Spinal cord (tissue), 10 donors: ENCODE measurements at places on chromosomes 12 and 14. TPM values are rescaled to one million over a fixed set of nuclear protein-coding genes. Genes with fewer than 3 reads are reported as not detected.

- H3K27me3 ChIP-seq = no peaks in the 10 kb centered on the region
- H3K4me3 ChIP-seq = no peak overlapping the region
- H3K4me1 ChIP-seq = no peaks in the 10 kb centered on the region
- no peak overlapping the region for H3K27ac ChIP-seq
Observed at GRCh38 chr12:4082809-4083403, 190.7 kb upstream of the CCND2 start.

- DNase-seq = no peak
- no peaks in the 10 kb centered on the region for H3K27me3 ChIP-seq
- peaks cover 8% of the 10 kb centered on the region for H3K36me3 ChIP-seq
- H3K4me1 ChIP-seq = no peaks in the 10 kb centered on the region
Observed at GRCh38 chr14:103433916-103434563, 48.8 kb downstream of the MARK3 start.

GRCh38 chr12:111445726-111446581 is 40.2 kb downstream of the SH2B3 start:
- peaks cover 51% of the 10 kb centered on the region for H3K4me1 ChIP-seq
- no peak overlapping the region for H3K4me3 ChIP-seq
- peaks cover 78% of the 10 kb centered on the region for H3K36me3 ChIP-seq
- peak overlapping the region; percentile 11 for H3K27ac ChIP-seq
- no peak for DNase-seq

Gene TRMT5
- 20.1 TPM for total RNA-seq

DNA sequence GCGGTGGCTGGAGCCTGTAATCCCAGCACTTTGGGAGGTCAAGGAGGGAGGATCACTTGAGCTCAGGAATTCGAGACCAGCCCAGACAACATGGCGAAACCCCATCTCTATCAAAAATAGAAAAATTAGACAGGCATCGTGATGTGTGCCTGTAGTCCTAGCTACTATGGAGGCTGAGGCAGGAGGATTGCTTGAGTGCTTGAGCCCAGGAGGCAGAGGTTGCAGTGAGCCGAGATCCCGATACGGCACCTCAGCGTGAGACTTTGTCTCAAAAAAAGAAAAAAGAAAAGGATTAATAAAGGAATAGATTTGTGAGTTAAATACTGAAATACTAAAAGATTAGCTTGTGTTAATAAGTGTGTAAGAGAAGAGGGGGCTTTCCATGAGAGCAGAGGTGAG is 29.4 kb downstream of the RPGRIP1 start:
- H3K27me3 ChIP-seq = no peaks in the 10 kb centered on the region
- peaks cover 4% of the 10 kb centered on the region for H3K4me1 ChIP-seq
- no peak for DNase-seq
- H3K27ac ChIP-seq = no peak overlapping the region
- no peaks in the 10 kb centered on the region for H3K36me3 ChIP-seq

GRCh38 chr12:4663971-4664505 is 15.1 kb downstream of the NDUFA9 start:
- no peak for DNase-seq
- no peak overlapping the region for H3K27ac ChIP-seq
- no peaks in the 10 kb centered on the region for H3K4me1 ChIP-seq
- H3K27me3 ChIP-seq = no peaks in the 10 kb centered on the region
- H3K4me3 ChIP-seq = no peak overlapping the region

DNA sequence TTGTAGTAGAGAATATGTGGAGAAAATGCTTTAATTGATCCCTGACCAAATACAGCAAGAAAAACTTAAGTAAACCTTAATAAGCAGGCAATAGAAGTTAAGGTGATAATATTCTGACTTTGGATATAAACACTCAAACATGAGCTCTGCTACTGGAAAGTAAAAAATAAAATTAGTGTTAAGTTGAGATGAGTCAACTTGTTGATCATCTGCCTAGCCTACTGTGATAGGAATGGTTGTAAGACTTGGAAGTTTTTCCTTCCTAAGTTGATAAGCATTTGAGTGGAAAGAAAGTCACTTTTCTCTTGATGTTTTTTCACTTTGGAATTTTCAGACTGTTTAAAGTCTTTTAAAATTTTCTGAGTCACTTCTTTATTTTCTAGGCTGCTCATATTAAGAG is 26.0 kb downstream of the ADIPOR2 start:
- no peak for DNase-seq
- H3K27ac ChIP-seq = no peak overlapping the region
- H3K36me3 ChIP-seq = no peaks in the 10 kb centered on the region
- H3K27me3 ChIP-seq = no peaks in the 10 kb centered on the region
- no peak overlapping the region for H3K4me3 ChIP-seq
- H3K4me1 ChIP-seq = no peaks in the 10 kb centered on the region

- no peak overlapping the region for H3K4me3 ChIP-seq
- no peaks in the 10 kb centered on the region for H3K4me1 ChIP-seq
- DNase-seq = no peak
- no peaks in the 10 kb centered on the region for H3K36me3 ChIP-seq
- H3K27me3 ChIP-seq = no peaks in the 10 kb centered on the region
- H3K27ac ChIP-seq = peak overlapping the region; percentile 19
Observed at GRCh38 chr12:70994217-70994788, 73.8 kb upstream of the PTPRR start.

Gene IFNG-AS1
- total RNA-seq = 0.10 TPM

Gene YAF2
- total RNA-seq = 29.0 TPM

Gene ADCY4
- 9.0 TPM for total RNA-seq

GRCh38 chr12:31274520-31275300 is 51.2 kb downstream of the SINHCAF start:
- no peak overlapping the region for H3K4me3 ChIP-seq
- no peak overlapping the region for H3K27ac ChIP-seq
- no peaks in the 10 kb centered on the region for H3K36me3 ChIP-seq
- H3K27me3 ChIP-seq = no peaks in the 10 kb centered on the region
- no peaks in the 10 kb centered on the region for H3K4me1 ChIP-seq
- no peak for DNase-seq

Gene GPR132
- total RNA-seq = 0.69 TPM

- DNase-seq = peak; percentile 71
- no peak overlapping the region for H3K4me3 ChIP-seq
- H3K27ac ChIP-seq = peak overlapping the region; percentile 81
- no peaks in the 10 kb centered on the region for H3K27me3 ChIP-seq
- peaks cover 72% of the 10 kb centered on the region for H3K4me1 ChIP-seq
Observed at GRCh38 chr14:104680806-104681688, 8.4 kb upstream of the INF2 start.

GRCh38 chr14:69493038-69493437 is 8.5 kb downstream of the PLEKHD1 start:
- H3K27ac ChIP-seq = no peak overlapping the region
- no peaks in the 10 kb centered on the region for H3K27me3 ChIP-seq
- DNase-seq = no peak
- peaks cover 3% of the 10 kb centered on the region for H3K4me1 ChIP-seq
- H3K4me3 ChIP-seq = no peak overlapping the region
- H3K36me3 ChIP-seq = no peaks in the 10 kb centered on the region

Gene DHRS2
- total RNA-seq = 1.2 TPM

DNA sequence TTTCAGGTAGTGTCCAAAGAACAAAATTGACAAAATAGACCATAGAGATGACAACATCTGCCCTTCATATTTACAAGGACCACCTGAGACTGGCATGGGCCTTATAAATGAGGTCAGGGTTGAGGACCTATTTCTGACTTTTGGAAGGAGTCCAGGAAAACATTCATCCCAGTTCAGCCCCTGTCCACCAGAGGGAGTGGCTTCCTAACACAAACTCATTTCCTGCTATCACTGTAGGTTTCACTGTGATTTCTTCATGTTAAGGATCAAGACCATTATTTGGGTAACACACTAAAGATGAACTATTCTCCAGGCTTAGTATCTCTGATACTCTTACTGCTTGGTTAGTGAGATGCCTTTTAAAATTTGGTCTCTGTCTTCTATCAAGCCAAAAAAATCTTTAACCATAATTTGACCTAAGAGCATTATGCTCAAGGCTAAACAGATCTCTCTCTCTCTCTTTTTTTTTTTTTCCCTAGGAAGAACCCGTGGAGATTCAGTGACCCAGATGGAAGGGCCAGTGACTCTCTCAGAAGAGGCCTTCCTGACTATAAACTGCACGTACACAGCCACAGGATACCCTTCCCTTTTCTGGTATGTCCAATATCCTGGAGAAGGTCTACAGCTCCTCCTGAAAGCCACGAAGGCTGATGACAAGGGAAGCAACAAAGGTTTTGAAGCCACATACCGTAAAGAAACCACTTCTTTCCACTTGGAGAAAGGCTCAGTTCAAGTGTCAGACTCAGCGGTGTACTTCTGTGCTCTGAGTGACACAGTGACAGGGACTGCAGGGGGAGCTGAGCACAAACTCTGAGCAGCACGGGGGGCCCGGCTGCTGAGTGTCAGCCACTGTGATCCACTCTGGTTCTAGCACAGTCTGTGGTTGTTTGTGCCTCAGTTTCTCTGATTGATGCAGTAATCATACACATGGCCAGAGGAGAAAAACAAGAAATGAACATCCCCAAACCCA is 267.6 kb upstream of the OR4E1 start:
- no peaks in the 10 kb centered on the region for H3K27me3 ChIP-seq
- H3K4me3 ChIP-seq = no peak overlapping the region
- H3K36me3 ChIP-seq = no peaks in the 10 kb centered on the region
- DNase-seq = no peak

GRCh38 chr14:105859717-105860614 is 333.6 kb downstream of the TMEM121 start:
- no peak overlapping the region for H3K4me3 ChIP-seq
- no peak overlapping the region for H3K27ac ChIP-seq
- no peaks in the 10 kb centered on the region for H3K4me1 ChIP-seq
- no peaks in the 10 kb centered on the region for H3K36me3 ChIP-seq

Gene CLEC1B
- 0.50 TPM for total RNA-seq

Gene ADAM21
- total RNA-seq = 0.33 TPM

DNA sequence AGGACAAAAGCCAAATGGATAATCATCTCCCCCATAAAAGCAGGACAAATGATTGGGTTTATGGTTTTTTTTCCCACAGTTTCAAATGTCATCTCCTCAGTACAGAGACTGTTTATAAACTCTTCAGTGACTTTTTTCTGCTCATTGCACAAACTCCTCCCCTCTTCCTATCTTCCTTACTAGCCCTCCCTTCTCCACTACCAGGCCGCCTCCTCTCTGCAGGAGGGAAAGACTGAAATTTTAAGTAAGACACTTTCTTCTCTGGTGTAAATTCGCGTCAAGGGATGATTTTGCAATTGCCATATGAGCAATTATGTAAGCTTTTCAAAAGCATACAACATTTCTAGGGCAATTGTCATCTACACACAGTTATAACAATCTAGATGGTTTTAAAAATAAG is 37.0 kb downstream of the BTG1 start:
- H3K4me3 ChIP-seq = no peak overlapping the region
- peak overlapping the region; percentile 48 for H3K27ac ChIP-seq
- H3K4me1 ChIP-seq = peaks cover 20% of the 10 kb centered on the region

Gene PIWIL1
- total RNA-seq = 0.17 TPM

Gene ITGA5
- 43.0 TPM for total RNA-seq

DNA sequence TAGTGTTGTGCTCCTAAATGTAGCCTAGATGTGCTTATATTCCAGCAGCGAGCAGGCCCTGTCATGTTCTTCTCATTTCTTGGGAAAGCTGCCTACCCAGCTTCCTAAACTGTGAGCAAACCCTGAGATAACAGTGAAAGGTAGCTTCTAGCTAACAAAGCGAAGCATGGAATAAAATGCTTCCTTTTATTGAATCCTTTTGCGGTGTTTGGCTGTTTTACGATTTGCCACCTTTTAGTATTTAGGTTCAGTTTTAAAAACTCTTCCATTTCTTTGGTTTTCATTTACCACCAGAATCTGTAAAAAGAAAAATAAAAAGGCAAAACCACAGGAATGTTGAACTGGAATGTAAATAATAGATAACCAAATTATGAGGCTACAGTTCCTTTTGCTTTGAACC is 5.0 kb upstream of the PKP2 start:
- no peak overlapping the region for H3K4me3 ChIP-seq
- H3K27me3 ChIP-seq = no peaks in the 10 kb centered on the region
- no peaks in the 10 kb centered on the region for H3K36me3 ChIP-seq
- no peak for DNase-seq
- no peak overlapping the region for H3K27ac ChIP-seq

DNA sequence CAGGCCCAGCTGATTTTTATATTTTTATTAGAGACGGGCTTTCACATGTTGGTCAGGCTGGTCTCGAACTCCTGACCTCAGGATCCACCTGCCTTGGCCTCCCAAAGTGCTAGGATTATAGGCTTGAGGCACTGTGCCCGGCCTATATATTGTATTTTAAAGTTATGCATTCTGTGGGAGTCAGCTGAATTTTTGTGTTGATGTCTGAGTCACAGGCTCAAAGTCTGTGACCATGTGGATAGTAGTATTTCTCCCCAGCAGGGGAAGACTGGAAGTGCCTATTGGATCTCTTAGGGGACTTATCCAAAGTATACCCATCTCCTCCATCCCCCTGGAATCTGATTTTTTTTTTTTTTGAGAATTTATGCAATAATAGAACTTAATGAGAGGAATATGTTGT is 43.8 kb upstream of the ATF1 start:
- no peaks in the 10 kb centered on the region for H3K27me3 ChIP-seq
- H3K4me1 ChIP-seq = no peaks in the 10 kb centered on the region
- H3K36me3 ChIP-seq = peaks cover 57% of the 10 kb centered on the region
- DNase-seq = no peak

- DNase-seq = no peak
- peaks cover 45% of the 10 kb centered on the region for H3K36me3 ChIP-seq
- H3K4me1 ChIP-seq = no peaks in the 10 kb centered on the region
- H3K4me3 ChIP-seq = peak overlapping the region; percentile 21
- H3K27ac ChIP-seq = no peak overlapping the region
Observed at GRCh38 chr14:68874746-68875155, 81.9 kb upstream of the ZFP36L1 start.

- H3K4me3 ChIP-seq = no peak overlapping the region
- H3K36me3 ChIP-seq = no peaks in the 10 kb centered on the region
- H3K27ac ChIP-seq = no peak overlapping the region
Observed at GRCh38 chr12:41552588-41552987, 364.5 kb downstream of the PDZRN4 start.

Gene BCL2L14
- not detected for total RNA-seq

- no peak overlapping the region for H3K4me3 ChIP-seq
- DNase-seq = no peak
- peaks cover 32% of the 10 kb centered on the region for H3K4me1 ChIP-seq
- H3K27ac ChIP-seq = no peak overlapping the region
- no peaks in the 10 kb centered on the region for H3K36me3 ChIP-seq
Observed at GRCh38 chr14:24329736-24330135, 5.1 kb downstream of the ADCY4 start.

GRCh38 chr12:954741-955140 is 5.2 kb upstream of the RAD52 start:
- H3K27ac ChIP-seq = no peak overlapping the region
- H3K36me3 ChIP-seq = peaks cover 3% of the 10 kb centered on the region
- H3K4me1 ChIP-seq = peaks cover 6% of the 10 kb centered on the region
- no peak for DNase-seq
- no peak overlapping the region for H3K4me3 ChIP-seq

Gene SCNN1A
- total RNA-seq = 1.3 TPM

DNA sequence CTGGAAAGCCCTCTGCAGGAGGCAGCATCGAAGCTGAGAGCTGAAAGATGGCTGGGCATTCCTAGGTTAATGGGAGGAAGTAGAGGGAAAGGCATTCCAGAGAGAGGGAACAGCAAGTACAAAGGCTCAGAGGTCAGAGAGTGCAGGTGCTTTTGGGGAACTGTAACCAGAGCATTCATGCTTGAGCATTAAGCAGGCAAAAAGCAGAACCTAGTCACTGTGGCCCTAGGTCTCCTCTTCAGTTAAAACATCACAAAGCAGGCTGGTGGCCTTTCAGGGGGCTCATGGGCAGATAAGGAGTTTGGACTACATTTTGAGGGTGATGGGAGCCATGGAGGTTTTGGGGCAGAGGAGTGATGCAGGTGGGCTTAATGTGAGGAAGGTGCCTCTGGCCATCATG is 169.2 kb upstream of the MYL2 start:
- no peak overlapping the region for H3K27ac ChIP-seq
- no peak overlapping the region for H3K4me3 ChIP-seq
- no peaks in the 10 kb centered on the region for H3K36me3 ChIP-seq
- no peaks in the 10 kb centered on the region for H3K27me3 ChIP-seq
- DNase-seq = no peak
- peaks cover 9% of the 10 kb centered on the region for H3K4me1 ChIP-seq
